ENCODE measurements at places on chromosomes 6 and 20. TPM values are rescaled to one million over a fixed set of nuclear protein-coding genes. Genes with fewer than 3 reads are reported as not detected.

Gene PPP1R16B
- 0.30 TPM for total RNA-seq

Gene STMND1
- not detected for total RNA-seq

Gene RFX6
- total RNA-seq: not detected

Gene FHL5
- not detected for total RNA-seq

Gene C4A
- total RNA-seq: 4.2 TPM

Gene TNFRSF6B
- total RNA-seq: 95.5 TPM

Gene SLPI
- not detected for total RNA-seq

Gene RAB22A
- 19.7 TPM for total RNA-seq

Gene HLA-DOA
- not detected for total RNA-seq

Gene JPH2
- 10.4 TPM for total RNA-seq
